ENCODE measurements at places on chromosomes 12 and 14.

DNA sequence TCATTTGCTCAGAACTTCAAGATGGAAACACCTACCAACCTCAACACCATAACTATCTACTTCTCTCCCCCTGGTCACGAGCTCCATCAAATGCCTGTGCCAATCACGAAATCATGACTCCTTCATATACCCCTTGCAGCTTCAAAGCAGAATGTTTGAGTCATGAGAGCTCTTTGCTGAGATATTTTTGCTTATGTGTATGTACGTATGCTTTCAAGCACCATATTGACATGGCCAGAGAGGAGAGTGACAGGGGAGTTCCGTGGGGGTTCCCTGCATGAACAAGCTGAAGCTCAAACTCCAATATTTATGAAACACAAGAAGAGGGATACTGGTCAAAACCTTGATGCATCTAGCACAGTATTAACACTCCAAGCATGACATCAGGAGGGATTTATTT is 374.4 kb downstream of the DPF3 start:
- DNase-seq: no peak

GRCh38 chr14:92417759-92418158 is 94.8 kb downstream of the SLC24A4 start:
- DNase-seq: no peak

DNA sequence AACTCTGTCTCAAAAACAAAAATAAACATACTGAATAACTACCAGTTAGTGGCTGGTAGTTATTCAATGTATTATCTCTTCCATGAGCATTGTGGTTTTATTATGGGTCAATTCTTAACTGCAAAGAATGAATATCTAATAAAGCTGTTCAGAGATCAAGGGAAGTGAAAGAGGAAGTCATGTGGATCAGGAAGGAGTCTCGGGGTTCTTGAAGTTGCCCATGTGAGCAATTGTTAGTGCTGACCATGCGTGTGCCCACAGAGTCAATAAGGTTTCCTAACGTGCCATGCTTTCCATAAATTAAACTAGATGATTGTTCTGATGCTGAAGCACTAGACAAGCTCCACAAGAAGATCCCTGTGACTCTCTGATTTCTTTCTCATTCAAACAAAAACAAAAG is 136.5 kb upstream of the CPSF6 start:
- DNase-seq: no peak

GRCh38 chr12:103803847-103804246 is 37.2 kb downstream of the NT5DC3 start:
- DNase-seq: no peak

- DNase-seq: no peak
Observed at GRCh38 chr12:90064852-90065801, 356.5 kb upstream of the ATP2B1 start.

- DNase-seq: no peak
Observed at GRCh38 chr12:24997970-24998582, 49.2 kb upstream of the BCAT1 start.

GRCh38 chr12:117830471-117830870 is 138.3 kb downstream of the KSR2 start:
- no peak for DNase-seq

DNA sequence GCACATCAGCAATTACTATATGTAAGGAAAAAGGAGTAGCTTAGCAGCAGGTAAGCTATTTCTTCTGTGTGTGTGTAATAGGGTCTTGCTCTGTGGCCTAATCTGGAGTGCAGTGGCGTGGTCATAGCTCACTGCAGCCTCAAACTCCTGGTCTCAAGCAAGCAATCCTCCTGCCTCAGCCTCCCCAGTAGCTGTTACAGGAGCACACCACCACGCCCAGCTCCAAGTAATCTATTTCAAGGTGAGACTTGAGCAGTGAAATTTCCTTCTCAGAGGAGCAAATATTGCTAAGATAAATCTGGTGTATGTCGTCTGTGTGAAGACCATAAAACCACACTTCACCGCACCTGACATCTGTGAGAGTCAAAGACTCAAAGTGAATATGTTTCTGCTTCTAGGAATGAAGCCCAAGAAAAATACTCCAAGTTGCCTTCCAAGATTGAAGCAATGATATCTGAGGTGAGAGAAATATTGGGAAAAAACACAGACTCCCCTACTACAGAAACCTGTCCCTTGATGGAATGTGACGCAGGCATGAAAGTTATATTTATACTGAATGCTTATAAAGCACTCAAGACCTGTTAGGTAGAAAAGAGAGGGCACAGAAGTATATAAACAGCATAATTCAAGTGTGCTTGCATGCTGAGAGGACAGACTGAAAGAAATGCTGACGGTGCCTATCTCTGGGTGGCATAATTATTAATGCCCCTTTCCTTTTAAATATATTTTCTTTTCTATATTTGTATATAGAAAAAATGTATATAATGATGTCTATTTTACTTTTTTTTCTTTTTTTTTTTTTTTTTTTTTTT is 2.5 kb upstream of the SELPLG start:
- DNase-seq: no peak

DNA sequence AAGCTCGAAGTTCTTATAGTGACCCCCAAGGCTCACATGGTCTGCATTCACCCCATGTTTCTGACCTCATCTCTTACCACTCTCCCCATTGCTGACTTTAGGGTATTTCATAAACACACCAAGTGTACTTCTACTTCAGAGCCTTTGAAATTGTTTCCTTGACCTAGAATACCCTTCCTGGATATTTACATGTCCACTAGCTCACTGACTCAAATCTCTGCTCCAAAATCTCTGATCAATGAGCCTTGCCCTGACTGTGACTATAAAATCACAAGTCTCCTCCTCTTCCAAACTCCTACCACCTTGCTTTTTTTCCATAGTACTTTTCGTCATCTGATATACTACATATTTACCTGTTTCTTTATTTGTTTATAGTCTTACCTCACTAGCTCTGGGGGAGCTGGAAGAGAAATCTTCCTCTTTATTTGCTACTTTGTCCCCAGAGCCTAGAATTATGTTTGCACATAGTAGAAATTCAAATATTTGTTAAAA is 105.1 kb downstream of the RMST start:
- DNase-seq: no peak

DNA sequence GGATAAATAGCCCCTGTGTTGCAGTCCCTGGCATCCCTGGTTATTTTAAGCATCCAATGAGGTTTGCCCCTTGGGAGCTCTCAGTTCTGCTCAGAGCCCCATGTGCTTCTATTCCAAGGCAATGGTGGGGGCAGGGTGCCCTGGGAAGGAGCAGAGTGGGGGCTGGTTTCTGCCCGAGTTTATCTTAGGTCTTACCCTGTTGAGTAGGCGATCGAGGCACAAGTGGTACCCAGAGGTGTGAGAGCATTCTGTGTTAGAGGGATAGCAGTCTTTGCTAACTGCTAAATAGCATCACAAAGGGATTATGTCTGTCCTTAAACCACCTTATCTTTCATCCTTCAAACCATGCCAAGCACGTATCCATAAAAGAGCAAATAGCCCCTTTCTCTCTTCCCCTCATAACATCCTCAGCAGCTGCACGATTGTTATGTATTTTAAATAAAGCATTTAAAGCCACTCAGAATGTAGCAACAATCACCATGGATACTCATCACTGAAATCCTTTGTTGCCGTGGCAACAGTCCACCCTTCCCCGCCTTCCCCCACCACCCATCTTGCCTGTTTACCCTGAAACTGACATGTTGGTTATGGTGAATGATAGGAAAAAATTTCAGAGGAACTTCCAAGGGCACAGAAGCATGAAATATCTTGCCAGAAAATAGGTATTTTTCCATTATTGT is 139.3 kb downstream of the PTPN11 start:
- no peak for DNase-seq

DNA sequence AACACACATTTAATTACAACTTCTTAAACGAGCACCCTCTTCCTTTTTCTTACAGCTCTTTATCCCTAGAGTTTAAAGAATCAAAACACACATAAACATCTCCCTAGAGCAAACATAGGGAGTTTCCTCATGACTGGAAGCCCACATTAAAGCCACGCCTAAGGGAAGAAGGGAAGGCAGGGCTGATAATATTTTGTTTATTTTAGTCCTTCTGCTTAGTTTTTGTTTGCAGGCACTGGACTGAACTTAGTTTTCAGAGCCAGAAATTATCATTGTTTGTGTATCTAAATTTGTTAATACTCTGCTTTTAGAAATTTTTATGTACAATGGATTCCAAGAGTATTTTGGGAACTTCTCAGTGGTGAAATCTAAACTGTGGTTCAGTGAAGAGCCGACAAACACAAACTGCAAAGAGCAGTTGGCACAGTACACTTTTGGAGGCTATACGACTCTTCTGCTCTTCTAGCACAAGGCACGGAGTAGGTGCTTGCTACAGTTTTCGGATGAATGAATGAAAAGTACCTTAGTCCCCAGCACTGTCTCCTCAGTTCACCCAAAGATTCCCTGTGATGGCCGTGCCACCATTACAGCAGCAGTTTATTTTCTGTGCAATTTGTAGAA is 17.6 kb upstream of the AMIGO2 start:
- no peak for DNase-seq

DNA sequence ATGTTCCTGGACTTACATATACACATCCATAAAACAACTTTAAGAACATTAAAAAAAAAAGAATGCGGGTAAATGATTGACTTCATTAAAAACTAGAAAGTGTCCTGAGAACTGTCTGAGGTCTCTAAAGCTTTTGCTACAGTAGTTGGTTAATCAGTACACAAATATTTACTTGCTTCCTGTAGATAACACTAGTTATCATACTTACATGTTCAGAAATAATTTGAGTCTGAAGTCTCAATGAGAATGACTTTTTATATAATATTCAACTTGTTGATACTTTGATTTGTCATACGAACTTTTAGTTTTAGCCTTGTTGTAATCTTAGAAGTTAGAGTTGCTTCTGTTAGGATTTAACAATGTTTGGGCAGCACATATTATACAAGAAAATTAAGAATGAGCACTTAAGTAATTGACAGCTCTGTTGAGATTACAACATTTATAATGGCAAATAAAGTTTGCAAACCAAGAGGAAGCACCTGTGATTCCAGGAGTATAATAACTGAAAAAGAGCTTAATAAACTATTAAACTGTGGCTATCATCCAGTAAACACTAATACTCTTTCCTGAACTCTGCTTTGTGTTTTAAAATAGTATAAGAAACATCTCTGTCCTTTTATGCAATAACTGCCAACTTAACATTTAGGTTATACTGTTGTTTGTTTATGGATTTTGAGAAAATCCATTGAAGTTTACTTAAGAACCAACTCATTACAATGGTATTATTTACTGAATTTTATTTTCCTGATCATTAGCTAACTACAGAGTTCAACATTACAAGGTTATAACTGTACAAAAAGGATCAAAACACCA is 131.7 kb downstream of the MIPOL1 start:
- DNase-seq: no peak

Measured in uterus (tissue), 4 donors.